Activated CD8-positive, alpha-beta memory T cell treated with anti-CD3 and anti-CD28 coated beads for 1 hour (primary cell): ENCODE measurements at places on chromosomes 7 and 10.

- no peak for DNase-seq
Observed at GRCh38 chr10:113997428-113997827, 46.2 kb upstream of the ADRB1 start.

- no peak for DNase-seq
Observed at GRCh38 chr7:55326081-55326835, 38.9 kb upstream of the LANCL2 start.

DNA sequence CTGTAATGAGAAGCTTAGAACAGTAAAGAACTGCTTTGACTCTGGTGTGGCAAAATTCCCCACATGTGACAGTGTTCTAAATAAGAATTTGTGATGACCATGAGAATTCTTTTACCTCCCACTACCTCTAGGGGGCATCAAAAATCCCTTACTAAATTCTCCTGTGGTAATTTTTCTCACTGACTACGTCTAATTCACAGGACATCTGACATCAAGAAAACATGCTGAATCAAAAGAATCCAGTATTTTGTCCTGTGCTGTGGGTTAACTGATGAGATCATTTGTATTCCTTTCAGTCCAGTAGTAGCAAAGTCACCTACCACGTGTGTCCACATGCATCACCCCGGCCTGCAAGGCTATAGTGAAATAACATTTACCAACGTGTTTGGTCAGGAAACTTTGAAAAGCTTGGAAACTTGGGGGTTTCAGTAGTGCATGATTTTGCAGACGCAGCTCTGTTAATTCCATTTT, 103.8 kb downstream of the ATE1 start:
- DNase-seq: no peak

GRCh38 chr10:123011987-123012386, 3.2 kb downstream of the ACADSB start:
- no peak for DNase-seq

- DNase-seq: no peak
Observed at GRCh38 chr10:90930971-90931871, 10.3 kb upstream of the ANKRD1 start.

DNA sequence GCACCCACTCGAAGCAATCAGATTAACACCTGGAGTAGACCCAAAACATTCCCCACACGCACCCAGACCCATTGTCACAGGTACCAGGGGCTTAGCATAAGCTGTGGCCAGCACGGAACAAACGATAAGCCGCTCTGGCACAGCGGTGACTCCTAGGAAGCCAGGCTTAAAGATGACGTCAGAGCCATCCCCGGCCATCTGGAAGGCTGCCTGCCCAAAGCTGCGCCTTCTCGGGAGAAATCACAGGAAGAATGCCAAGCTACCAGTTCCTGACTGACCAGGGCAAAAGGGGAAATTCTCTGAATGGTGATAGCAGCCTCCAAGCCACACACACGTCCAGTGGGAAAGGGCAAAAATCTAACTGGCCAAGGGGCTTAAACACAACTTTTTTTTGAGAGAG, 13.0 kb upstream of the WIPI2 start:
- no peak for DNase-seq

DNA sequence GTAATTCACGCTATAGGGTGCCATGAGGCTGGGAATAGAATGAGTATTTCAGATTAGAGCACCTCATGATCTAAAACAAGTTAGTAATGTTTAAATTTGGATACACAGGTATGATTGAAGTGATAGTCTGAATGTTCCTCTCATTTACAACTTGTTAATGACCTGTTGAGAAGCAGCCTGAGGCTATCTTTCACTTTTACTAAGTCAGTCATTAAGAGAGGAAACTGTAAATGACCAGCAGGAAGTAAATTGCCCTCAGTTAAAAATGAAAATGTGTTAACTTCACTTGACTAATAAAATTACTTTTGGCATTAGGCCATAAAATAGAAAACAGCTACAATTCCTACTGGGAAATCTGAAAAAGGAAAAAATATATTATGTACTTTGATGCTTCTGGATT, 1042.0 kb downstream of the DNAJB9 start:
- no peak for DNase-seq

DNA sequence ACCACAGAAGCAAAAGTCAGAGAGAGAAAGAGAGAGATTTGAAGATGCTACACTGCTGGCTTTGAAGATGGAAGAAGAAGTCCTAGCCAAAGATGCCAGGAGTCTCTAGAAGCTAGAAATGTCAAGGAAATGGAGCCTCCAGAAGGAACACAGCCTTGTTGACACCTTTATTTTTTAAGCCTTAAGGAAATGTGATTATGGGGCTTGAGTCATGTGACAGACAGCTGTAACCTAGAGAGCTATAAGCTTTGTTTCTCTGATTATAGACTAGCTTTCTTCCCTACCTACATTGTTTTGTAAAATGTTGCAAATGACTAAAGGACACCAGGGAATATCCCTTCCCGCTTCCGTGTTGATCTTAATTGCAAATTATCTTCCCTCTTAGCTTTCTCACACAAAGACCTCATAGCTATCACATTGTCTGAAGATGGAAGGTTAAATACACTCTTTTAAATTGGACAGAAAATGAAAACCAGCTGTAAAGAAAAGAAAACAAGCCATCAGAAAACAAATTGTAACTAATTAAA, 199.9 kb downstream of the ARHGAP12 start:
- no peak for DNase-seq

- DNase-seq: no peak
Observed at GRCh38 chr7:4631380-4632179, 50.5 kb upstream of the FOXK1 start.
